AG10803 (cell line): ENCODE measurements at places on chromosomes 2 and 18.

GRCh38 chr2:111676291-111676822 is 207.6 kb downstream of the ANAPC1 start:
- peak; percentile 36 for DNase-seq

DNA sequence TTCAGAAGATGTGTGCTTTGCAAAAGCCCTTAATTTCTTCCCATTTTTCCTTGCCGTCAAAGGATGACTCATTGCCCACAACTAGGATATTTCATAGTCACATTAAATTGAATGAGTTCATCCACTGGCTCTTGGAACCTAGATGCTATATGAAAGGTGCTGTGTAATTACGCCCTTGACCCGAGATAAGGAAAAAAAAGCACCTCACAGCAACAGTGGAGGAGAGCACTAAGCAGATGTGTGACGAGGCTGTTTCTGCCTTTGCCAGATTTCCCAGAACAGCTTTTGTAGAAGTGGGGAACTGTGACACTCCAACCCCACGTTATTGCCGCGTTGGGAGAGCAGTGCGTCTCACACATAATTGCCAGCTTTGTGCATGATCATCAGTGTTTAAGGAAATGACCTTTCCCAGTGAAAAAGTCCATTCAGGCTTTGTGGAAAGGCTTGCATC is 33.3 kb upstream of the TMEM87B start:
- DNase-seq, result peak; percentile 18

DNA sequence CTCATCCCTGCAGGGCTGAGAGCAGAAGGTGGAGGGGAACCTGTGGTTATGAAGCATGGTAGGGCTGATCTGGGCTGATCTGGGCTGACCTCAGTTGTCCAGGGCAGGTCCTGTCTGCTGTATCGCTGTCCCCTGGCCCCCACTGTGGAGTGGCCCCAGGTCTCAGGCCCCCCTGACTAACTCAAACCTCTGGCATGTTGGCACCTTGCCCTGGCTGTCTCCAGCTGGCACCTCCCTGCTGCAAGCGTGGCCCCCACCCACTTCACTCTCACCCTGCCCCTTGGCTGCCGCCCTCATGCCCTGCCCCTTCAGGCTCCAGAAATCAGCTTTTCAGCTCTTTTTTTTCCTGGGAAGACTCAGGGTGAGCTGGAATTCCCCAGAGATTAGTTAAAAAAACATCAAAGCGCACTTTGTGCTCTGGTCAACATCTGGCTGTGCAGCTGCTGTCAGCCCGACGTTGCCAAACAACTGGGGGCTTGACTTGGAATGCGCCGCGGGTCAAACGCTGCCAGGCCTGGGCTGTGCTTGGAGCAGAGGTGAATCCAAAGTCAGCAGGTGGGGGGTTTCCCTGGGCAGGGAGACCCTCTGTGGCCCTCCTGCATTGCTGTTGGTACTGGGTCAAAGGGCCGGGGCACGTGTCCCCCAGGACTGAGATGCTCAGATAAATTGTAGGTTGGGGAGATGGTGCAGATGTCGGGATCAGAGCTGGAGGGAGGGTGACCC is 173.8 kb upstream of the HDAC4 start:
- DNase-seq, result peak; percentile 5

DNA sequence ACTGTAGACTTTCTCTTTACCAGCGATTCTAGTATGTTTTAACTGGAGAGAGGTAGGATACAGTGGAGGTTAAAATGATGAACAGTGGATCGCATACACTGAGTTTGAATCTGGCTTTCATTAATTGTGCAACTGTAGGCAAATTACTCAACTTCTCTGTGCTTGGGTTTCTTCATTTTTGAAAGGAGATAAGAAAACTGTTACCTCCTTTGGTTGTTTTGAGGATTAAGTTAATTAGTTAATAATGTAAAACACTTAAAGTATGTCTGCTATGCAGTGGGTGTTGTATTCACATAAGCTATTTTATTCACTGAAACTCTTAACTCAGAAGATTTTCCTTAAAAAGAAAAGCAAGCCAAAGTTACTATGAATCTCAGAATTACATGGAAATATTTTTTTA is 111.8 kb upstream of the CYP20A1 start:
- DNase-seq, result peak; percentile 63

- no peak for DNase-seq
These were observed 1267.7 kb upstream of the TMEFF2 start for GRCh38 chr2:193462411-193462810.

GRCh38 chr2:18061717-18062116 is 183.2 kb downstream of the KCNS3 start:
- no peak for DNase-seq

DNA sequence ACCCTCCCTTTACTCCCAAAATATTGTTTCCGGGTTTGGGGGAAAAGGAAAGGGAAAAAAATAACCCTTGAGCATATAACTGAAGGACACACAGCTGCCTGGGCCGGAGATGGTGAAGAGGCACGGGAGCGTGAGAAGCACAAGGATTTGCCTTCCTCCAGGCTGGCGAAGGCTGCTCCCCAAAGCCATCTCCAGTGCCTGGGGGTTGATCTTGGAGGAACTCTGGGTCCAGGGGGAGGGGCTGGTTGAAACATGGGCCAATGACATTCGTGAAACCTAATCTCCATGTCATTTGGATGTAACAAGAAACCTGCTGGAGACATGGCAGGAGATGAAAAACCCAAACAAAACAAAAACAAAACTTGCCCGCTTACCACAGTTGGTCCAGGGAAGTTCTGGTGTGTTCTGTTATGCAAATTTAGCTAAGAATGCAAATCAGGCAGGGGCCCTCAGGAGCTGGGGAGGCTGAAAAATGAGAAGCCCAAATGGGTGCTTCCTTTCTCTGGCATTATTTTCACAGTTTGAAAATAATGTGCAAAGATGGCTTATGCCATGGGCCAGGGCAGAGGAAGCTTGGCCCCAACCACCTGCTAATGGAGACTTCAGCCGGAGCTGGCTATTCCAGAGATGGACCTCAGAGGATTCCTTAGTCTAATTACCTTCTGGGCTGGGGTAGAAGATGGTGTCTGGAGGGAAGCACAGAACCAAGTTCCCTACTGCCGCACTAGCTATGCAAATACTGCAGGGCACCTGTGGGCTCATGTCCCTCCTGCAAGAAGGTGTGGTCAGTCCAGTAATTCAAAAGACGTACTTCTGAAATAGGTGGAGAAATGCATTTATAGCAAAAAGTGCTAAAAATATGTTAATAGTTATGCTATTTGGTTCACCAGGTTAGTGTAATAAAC is 180.9 kb downstream of the BCL2 start:
- peak; percentile 35 for DNase-seq

- DNase-seq, result no peak
These were observed 62.0 kb upstream of the ATL2 start for GRCh38 chr2:38438883-38439612.

- DNase-seq, result no peak
These were observed 113.2 kb downstream of the COL6A3 start for GRCh38 chr2:237300739-237301138.

DNA sequence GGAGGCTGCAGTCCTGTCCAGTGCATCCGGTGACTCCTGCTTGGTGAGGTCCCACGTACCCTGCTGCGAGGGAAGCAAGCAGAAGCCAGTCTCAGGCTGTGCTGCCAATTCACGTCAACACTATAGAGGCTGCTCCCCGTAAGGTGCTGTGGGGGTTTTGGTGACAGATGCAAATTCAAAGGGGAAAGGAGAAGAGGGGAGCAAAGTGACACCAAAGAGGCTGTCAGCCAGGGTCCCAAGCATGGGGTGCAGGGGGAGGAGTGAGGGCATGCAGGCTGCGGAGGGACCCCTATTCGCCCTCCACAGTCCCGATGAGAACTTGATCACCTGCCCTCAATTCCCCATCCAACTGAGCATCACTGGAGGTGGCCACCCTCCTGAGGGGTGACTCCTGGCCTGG is 179.4 kb upstream of the HS6ST1 start:
- no peak for DNase-seq

- DNase-seq, result no peak
These were observed 90.8 kb downstream of the NFATC1 start for GRCh38 chr18:79486356-79487182.

GRCh38 chr2:222907790-222908441 is 47.1 kb downstream of the ACSL3 start:
- DNase-seq, result peak; percentile 80

DNA sequence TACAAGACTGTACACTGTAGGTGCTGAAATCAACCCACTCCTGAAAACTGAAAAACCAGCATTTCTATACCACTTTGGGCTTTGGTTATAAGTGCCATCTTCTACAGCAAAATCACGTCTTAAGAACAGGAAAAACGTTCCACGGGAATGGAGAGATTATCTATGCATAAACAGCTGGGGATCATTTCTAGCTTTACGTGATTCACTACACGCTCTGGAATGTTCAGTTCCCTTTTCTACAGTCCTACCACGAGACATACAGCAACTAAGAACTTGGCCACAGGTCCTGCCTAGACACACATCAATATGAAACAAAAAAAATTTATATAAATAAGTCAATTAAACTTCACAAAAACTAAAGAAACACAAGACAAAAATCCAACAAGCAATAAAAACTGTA is 3.6 kb downstream of the CXCR4 start:
- DNase-seq, result no peak

GRCh38 chr2:135985018-135985825 is at the start of gene DARS1:
Gene DARS1, minus strand, starts transcription at chr2:135985626. Its CDS starts 158 bp downstream, at chr2:135985468.
- peak; percentile 91 for DNase-seq

- DNase-seq, result peak; percentile 24
These were observed 6.4 kb downstream of the MARS2 start for GRCh38 chr2:197711578-197711977.

DNA sequence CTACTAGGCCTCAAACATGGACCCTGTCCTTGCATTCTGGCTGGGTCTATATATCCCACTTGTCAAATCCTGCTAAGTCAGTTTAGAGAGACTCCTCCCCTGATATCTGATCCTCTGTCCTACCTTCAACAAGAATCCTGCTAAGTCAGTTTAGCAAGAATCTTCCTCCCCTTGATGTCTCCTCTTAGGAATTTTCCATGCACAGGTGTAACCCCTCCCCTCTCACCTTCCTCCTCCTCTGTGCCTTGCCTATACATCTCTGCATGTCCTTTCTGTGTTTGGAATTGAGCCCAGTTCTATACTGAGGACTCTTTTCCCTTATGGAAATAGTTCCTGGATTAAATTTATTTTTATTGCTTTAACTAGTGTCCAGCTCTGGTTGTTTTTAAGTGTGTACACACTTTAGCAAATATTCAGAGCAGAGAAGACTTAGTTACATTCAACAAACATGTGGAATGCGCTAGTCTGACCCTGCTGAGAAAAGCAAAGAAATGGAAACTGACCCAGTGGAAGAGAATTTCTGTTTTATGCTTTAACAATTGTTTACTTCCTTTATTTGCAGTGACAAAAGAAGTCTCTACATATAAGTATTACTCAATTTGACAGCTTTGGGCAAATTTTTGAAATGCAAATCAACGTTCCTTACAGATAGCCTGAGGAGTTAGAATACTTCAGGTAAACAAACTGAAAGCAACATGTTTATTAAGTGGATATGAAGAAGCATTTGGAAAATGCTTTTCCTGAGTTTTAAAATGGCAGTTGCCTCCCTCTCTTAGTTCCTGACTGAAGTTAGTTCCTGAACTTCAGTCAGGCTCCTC is 80.6 kb downstream of the RIT2 start:
- DNase-seq, result no peak

DNA sequence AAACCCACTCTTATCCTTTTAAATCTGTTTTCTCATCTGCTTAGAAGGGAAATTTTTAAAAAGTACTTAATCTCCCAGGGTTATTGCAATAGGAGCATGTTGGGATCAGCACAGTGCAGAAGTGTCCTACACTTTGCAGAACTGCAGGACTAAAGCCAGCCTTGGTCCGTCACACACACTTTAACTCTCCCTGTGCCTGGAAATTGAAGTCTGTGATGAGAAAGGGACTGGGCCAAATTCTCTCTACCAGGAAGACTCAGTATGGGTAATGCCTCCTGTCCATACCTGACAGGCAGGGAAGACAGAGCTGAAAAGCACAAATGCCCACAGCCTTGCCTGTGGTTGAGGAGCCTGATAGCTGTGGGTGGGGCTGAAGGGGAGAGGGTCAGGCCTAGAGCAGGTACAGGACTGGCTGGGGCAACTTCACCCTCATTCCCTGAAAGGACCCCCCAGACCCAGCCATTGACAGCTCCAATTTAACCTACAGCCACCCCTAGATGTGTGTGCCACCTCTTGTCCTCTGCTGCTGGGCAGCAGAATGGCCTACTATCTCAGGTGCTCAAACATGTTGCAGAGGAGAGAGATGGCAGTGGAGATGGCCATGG is 377.2 kb upstream of the KLHL29 start:
- DNase-seq, result no peak

- no peak for DNase-seq
These were observed 54.2 kb downstream of the MRPL35 start for GRCh38 chr2:86253424-86253823.

GRCh38 chr2:85650456-85650855 is 17.5 kb downstream of the SFTPB start:
- no peak for DNase-seq

- DNase-seq, result no peak
These were observed 5.2 kb downstream of the PRLH start for GRCh38 chr2:237571551-237571950.

DNA sequence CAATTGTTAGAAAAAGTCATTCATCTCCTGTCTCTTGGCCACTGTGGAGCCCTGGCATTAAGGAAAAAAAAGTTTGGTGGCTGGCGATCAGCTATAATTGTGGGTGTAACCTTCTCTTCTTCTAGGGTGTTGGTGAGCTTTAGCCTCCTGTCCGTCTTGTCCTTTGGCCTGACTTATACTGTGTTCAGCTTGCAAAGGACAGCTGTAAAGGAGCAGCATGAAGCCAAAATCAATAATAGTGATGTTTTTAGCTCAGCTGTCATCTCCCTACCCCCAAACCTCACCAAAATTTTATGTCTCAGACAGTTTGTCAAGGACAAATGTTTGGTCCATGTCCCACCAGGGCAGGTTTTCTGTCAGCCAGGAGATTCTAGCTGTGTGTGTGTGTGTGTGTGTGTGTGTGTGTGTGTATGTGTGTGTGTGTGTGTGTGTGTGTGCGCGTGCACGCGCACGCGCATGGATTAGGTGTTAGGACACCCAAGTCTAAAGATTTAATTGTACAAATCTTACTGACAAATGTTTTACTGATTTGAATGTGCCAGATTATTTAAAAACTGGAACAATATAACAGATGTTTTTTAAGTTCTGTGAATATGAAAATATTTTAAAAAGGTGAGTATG is 109.2 kb downstream of the PTPRM start:
- DNase-seq, result no peak

DNA sequence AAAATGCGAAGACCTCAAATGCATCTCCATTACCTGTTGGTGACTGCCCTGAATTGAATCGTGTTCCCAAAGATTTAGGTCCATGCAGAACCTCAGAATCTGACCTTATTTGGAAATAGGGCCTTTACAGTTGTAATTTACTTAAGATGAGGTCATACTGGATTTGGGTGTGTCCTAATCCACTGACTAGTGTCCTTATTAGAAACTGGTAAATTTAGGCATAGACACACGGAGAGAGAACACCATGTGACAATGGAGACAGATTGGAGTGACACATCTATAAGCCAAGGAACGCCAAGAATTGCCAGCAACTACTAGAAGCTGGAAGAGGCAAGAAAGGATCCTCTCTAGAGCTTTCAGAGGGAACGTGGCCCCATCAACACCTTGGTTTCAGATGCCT is 203.1 kb downstream of the SMAD2 start:
- no peak for DNase-seq
